ENCODE measurements at places on chromosomes 13 and 19.

- no peak for DNase-seq
- no peaks in the 10 kb centered on the region for H3K36me3 ChIP-seq
These were observed 634.6 kb upstream of the ARGLU1 start for GRCh38 chr13:107202371-107203023.

GRCh38 chr13:88623150-88623549, 952.0 kb downstream of the SLITRK5 start:
- H3K27me3 ChIP-seq = no peaks in the 10 kb centered on the region
- H3K4me3 ChIP-seq = no peak overlapping the region
- H3K27ac ChIP-seq = no peak overlapping the region
- no peaks in the 10 kb centered on the region for H3K36me3 ChIP-seq
- DNase-seq = no peak

GRCh38 chr13:113937073-113937472, 36.8 kb downstream of the C13orf46 start:
- H3K27ac ChIP-seq = no peak overlapping the region
- no peaks in the 10 kb centered on the region for H3K4me1 ChIP-seq
- H3K36me3 ChIP-seq = no peaks in the 10 kb centered on the region
- DNase-seq = peak; percentile 42
- no peak overlapping the region for H3K4me3 ChIP-seq
- H3K27me3 ChIP-seq = no peaks in the 10 kb centered on the region

GRCh38 chr13:72097568-72097967, 230.6 kb upstream of the DACH1 start:
- no peak for DNase-seq
- H3K4me3 ChIP-seq = no peak overlapping the region
- no peaks in the 10 kb centered on the region for H3K36me3 ChIP-seq
- no peak overlapping the region for H3K27ac ChIP-seq

GRCh38 chr13:110872034-110872767, 42.7 kb downstream of the ANKRD10 start:
- H3K27me3 ChIP-seq = no peaks in the 10 kb centered on the region
- H3K4me3 ChIP-seq = no peak overlapping the region
- H3K27ac ChIP-seq = no peak overlapping the region
- H3K36me3 ChIP-seq = no peaks in the 10 kb centered on the region
- peaks cover 6% of the 10 kb centered on the region for H3K4me1 ChIP-seq
- DNase-seq = no peak

GRCh38 chr19:49442771-49443365, 1.5 kb upstream of the SLC17A7 start:
- peak overlapping the region; percentile 55 for H3K4me3 ChIP-seq
- no peaks in the 10 kb centered on the region for H3K36me3 ChIP-seq
- DNase-seq = peak; percentile 87
- no peaks in the 10 kb centered on the region for H3K27me3 ChIP-seq
- H3K27ac ChIP-seq = peak overlapping the region; percentile 29

DNA sequence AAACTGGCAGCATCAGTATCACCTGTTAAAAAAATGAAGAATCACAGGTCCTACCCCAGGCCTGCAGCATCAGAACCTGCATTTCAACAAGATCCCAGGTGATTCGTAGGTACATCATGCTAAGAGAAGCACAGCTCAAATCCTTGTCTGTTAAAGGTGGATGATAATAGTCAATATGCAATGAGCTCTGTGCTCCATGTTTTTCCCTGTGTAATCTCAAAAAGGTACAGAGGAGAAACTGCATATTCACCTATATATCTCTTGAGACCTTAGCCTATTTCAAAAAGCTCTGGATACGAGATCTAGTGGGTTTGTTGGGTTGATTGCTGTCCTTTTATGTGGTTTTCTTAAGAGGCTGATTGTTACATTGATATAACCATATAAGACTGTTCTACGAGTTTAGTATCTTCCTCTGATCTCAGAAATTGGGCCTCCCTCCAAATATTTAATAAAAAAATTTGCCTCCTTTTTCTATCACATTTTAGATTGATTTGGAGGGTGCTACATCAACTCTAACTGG, 148.9 kb downstream of the DCT start:
- no peak overlapping the region for H3K27ac ChIP-seq
- no peak overlapping the region for H3K4me3 ChIP-seq
- no peaks in the 10 kb centered on the region for H3K27me3 ChIP-seq

GRCh38 chr19:982567-983170, 1.5 kb upstream of the WDR18 start:
- H3K36me3 ChIP-seq = no peaks in the 10 kb centered on the region
- H3K4me3 ChIP-seq = peak overlapping the region; percentile 38
- peaks cover 4% of the 10 kb centered on the region for H3K4me1 ChIP-seq
- H3K27me3 ChIP-seq = no peaks in the 10 kb centered on the region
- H3K27ac ChIP-seq = no peak overlapping the region

DNA sequence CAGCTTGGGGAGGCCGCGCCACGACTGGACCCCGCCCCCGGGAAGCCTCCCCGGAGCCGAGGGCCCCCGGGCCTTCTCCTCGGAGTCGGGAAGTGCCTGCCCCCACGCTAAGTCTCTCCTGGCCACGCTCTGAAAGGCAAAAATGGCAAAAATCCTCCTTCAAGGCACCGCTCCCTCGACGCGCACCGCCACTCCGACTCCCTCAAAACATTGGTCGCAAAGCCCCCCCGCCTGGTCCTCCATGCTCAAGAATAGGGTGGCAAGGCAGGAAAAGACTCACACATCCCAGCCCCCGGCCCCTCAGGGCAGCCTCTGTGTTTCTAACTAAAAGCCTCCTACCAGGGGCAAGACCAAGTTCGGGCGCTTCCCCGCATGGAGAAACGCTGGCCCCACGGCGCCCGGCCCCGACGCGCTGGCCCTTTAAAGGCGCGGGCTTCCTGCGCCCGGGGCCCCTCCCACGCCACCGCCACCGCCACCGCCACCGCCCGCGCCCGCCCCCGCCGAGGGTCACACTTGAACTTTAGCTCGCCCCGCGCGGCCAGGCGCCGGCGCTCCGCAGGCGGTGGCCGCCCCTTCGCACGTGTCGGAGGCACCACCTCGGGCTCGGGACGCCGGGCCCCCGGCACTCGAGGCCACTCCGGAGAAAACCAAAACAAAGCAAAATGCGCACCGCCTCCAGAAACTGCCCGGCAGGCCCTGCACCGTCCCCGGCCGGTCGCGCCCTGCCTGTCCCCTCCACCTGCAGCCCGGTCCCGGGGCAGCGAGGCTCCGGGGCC, 1.9 kb downstream of the FOXO1 start:
- H3K36me3 ChIP-seq = no peaks in the 10 kb centered on the region
- H3K27me3 ChIP-seq = no peaks in the 10 kb centered on the region
- H3K27ac ChIP-seq = peak overlapping the region; percentile 98

DNA sequence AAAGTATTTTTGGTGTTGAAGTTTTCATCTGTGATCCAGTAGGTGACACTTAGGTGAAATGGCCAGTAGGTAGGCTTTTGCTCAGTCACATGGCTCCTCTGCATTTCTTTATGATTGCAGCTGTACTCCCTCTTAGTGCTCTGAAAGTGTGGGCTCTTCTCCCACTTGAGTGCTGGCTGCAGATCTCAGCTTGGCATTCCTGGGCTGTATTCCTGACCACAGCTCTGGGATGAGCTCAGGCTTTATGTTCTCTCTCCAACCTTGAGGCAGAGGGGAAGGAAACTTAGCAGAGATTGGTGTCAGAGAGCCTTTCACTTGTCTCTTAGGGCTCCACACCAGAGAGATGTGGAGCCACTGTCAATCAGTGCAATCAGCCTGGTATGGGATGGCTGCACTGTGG, 254.3 kb downstream of the NDFIP2 start:
- no peaks in the 10 kb centered on the region for H3K36me3 ChIP-seq
- no peaks in the 10 kb centered on the region for H3K27me3 ChIP-seq
- no peak overlapping the region for H3K4me3 ChIP-seq
- DNase-seq = no peak
- H3K27ac ChIP-seq = no peak overlapping the region

- DNase-seq = no peak
- no peak overlapping the region for H3K4me3 ChIP-seq
- peaks cover 8% of the 10 kb centered on the region for H3K36me3 ChIP-seq
- peaks cover 26% of the 10 kb centered on the region for H3K4me1 ChIP-seq
- H3K27me3 ChIP-seq = no peaks in the 10 kb centered on the region
These were observed 2.8 kb downstream of the MIR17HG start for GRCh38 chr13:91349992-91350911.

GRCh38 chr19:33473653-33474305, 47.8 kb downstream of the PEPD start:
- H3K4me1 ChIP-seq = no peaks in the 10 kb centered on the region
- H3K27ac ChIP-seq = no peak overlapping the region
- no peaks in the 10 kb centered on the region for H3K27me3 ChIP-seq
- peak; percentile 24 for DNase-seq

GRCh38 chr13:113855931-113856715, 7.8 kb downstream of the GAS6 start:
- H3K36me3 ChIP-seq = no peaks in the 10 kb centered on the region
- H3K27me3 ChIP-seq = no peaks in the 10 kb centered on the region
- no peak overlapping the region for H3K27ac ChIP-seq

DNA sequence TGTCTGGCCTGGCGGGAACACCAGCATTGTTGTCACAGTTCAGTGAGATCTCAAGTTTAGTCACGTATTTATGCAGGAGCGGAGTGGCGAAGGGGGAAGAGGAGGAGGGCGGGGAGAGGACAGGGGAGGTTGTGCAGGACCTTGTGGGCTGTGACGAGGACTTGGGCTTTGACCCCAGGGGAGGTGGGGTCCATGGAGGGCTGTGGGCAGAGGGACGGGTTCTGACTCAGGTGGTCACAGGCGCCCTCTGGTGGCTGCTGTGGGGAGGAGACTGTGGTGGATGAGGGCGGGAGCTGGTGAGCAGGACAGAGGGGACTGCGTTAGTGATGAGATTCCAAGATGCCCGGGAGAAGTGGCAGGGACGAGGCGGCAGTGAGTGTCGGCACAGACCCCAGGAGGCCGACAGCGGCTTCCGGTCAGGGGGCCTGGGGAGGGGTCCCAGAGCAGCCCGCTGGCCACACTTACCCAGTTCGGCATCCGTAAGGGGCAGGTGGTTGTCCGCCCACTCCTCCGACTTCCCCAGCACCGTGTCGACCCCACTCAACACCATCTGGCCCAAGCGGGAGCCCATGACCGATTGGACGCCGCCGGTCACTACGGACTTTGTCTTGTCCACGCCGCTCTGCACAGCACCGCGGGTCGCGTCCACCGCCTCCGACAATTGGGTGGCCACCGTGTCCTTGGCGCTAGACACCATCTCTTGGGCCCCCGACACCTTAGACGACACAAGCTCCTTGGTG, 15.7 kb downstream of the PLIN3 start:
- DNase-seq = peak; percentile 63
- no peaks in the 10 kb centered on the region for H3K36me3 ChIP-seq
- H3K4me3 ChIP-seq = no peak overlapping the region

DNA sequence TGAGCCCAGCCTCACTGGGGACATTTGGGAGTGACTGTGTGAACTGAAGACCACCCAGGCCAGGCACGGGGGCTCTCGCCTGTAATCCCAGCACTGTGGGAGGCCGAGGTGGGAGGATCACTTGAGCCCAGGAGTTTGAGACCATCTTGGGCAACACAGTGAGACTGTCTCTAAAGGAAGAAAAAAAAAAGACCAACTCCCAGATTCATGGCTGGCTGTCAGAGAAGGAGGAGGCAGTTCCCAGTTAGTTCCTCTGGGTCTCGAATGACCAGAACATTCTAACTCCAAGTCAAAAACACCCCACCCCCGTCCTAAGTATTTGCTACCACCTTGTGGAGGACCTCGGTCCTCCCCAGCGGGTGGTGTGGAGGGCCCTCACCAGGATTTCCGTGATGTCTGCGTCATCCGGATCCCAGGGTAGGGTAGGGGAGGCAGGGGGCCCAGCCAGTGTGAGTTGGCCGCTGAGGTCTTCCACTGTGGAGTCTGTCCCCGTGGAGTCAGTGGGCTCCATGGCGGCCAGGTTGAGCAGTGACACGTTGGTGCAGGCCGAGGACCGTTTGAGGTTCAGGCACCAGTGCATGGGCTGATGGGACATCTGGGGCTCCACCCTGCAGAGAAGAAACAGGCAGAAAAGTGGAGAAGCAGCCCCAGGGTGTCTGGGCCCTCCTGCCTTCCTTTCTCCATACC, 1.3 kb downstream of the TSKS start:
- no peak overlapping the region for H3K27ac ChIP-seq
- no peak overlapping the region for H3K4me3 ChIP-seq
- H3K4me1 ChIP-seq = peaks cover 7% of the 10 kb centered on the region
- H3K36me3 ChIP-seq = no peaks in the 10 kb centered on the region

DNA sequence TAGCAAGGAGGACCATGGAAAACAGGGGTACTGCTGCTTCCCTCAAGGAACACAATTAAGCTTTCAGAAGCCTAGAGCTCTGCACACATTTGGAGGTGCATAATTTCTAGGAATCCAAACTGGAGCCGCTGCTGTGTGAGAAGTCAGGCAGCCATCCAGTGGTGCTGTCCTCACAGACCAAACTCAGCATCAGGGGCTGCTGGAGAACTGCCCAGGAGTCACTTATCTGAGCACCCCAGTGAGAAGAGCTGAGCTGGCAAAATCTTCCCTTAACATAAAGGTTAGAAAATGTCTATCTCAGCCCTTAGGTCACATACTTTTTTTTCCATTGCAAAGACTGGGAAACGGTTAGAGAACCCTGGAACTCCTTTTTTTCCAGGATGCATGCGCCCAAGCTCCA, 72.8 kb downstream of the ATP7B start:
- no peak overlapping the region for H3K4me3 ChIP-seq
- no peaks in the 10 kb centered on the region for H3K36me3 ChIP-seq
- H3K4me1 ChIP-seq = no peaks in the 10 kb centered on the region
- H3K27ac ChIP-seq = no peak overlapping the region

- DNase-seq = no peak
- peaks cover 12% of the 10 kb centered on the region for H3K4me1 ChIP-seq
- no peaks in the 10 kb centered on the region for H3K27me3 ChIP-seq
These were observed 302.9 kb downstream of the DCT start for GRCh38 chr13:94176561-94176960.

DNA sequence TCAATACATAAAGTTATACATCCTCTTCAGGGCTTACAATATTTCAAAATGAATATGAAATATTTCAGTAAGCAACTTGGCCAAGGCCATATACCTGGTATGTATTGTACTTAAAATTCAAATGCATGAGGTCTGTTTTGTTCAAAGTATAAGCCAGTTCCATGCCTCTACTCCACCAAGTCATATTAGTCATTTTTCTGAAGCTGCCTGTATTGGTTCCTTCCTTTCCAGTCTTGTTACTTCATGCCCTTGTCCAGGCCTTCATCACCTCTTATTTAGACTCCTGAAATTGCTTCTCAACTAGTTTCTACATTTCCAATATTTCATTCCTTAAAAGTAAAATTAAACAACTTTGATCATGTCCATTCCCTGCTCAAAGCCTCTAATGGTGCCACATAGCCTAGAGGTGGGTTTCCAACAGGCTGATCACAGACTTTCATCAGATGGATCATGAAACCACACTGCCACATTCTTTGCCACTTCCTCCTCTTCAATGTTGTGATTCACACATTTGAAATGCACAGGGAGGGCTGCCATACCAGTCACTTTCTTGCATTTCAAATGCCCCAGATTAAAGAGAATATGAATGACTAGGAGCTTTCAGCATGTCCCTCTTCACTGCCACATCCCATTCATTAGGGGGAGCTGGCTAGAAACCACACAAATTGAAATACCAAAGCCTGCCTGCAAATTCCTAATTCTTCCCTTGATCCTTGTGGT, 424.1 kb upstream of the DACH1 start:
- H3K36me3 ChIP-seq = no peaks in the 10 kb centered on the region
- no peak overlapping the region for H3K4me3 ChIP-seq
- no peak overlapping the region for H3K27ac ChIP-seq
- no peaks in the 10 kb centered on the region for H3K4me1 ChIP-seq
